ENCODE measurements at places on chromosomes 2 and 18.

- no peak for DNase-seq
Observed at GRCh38 chr2:10410823-10411437, 37.2 kb downstream of the ODC1 start.

GRCh38 chr2:36839976-36840617 is 126.2 kb downstream of the STRN start:
- no peak for DNase-seq

- no peak for DNase-seq
Observed at GRCh38 chr2:95346738-95347671, 49.9 kb downstream of the KCNIP3 start.

DNA sequence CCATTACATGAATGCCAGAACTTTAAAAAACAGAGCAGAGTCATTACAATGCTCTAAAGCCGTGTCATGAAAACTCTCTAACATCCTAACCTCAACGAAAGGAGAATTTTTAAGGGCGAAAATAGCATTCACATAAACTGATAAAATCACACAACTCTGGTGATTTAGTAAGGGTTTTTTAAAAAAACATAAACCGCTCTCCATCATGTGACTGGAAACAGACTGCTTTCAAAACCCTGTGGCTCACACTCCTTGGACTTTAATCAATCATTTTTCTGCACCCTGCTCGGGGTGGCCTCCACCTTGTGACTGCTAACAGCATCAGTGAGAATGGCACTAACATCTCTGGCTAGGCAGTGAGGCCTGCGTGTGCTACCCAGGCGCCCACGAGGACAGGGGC is 12.1 kb downstream of the DOCK10 start:
- peak; percentile 14 for DNase-seq

- no peak for DNase-seq
Observed at GRCh38 chr2:234951664-234952269, at the start of gene SH3BP4. SH3BP4 (plus strand) TSS chr2:234952017; CDS start chr2:235035003, 82,986 bp downstream.

- DNase-seq, result no peak
Observed at GRCh38 chr2:121558329-121558728, 27.6 kb downstream of the RNU4ATAC start.

GRCh38 chr18:40079786-40080185 is 1875.2 kb upstream of the PIK3C3 start:
- DNase-seq, result no peak

Measured in stimulated activated CD8-positive, alpha-beta memory T cell treated with anti-CD3 and anti-CD28 coated beads, Interleukin-7, amount 100 ng/mL, for 24 hours (primary cell).